AG08396 (cell line): ENCODE measurements at places on chromosomes 1 and 21.

GRCh38 chr1:91647061-91647460 is 146.4 kb downstream of the CDC7 start:
- DNase-seq, result no peak

- no peak for DNase-seq
Measured at GRCh38 chr1:51570063-51570710, 46.7 kb upstream of the OSBPL9 start.

DNA sequence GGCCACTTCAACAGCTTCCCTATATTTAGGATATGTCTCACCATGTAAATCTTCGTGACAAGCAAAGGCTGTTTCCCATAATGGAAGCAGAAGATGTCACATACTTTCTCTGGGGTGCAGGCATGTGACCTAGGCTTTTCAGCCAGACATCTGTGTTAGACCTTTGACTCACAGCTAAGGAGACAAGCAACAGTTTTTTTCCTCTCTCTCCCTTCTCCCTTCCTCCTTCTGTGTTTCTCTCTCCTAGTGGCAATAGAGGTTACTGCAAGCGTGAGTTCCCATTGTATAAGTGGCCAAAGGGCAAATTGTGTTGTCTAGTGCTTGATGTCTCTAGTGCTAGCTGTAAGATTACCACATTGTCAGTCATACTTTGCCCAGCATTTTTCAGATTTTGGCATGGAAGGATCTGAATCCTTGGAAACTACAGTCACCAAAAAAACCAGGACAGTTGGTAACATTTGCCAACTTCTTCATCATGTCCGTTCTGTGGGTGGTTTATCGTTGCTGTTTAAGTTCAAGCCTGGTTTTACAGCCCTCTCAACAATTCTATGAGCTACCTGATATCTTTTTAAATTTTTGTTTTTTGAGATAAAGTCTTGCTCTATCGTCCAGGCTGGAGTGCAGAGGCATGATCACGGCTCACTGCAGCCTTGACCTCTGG is 44.4 kb upstream of the RABGAP1L start:
- DNase-seq, result peak; percentile 18

- DNase-seq, result no peak
Measured at GRCh38 chr1:75035536-75035935, 98.7 kb upstream of the LHX8 start.

DNA sequence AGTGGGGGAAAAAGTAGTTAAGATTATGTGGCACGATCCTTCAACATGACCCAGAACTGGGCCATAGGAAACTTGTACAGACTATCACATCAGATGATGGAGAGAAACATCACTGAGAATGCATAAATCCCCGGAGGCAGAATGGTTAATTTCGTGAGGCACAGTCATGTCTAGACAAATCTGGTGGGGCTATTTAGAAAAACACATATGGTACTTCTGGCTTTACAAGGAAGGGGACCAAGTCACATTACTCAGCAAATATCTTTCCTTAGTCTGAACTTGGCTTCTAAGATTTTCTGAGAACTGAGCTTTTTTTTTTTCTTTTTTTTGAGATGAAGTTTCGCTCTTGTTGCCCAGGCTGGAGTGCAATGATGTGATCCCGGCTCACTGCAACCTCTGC is 9.2 kb upstream of the UQCRHL start:
- DNase-seq, result no peak

DNA sequence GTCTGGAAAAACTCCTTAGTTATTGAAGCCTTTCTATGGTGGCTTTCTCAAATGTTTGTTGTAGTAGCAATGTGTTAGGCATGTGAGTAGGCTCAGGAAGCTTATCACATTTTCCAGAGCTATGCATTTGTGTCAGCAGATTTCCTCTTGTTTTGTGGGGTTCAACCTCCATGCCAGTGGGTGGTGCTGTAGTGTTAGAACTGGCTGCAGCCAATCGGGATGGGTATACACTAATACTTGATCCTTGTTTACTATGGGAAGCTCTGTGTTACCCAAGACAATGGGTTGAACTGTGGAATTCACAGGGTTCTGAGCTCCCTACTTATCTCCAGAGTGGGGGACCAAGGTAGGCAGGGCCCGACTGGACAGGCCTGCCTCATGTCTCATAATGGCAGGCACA is 348.5 kb upstream of the ADAMTS5 start:
- no peak for DNase-seq

DNA sequence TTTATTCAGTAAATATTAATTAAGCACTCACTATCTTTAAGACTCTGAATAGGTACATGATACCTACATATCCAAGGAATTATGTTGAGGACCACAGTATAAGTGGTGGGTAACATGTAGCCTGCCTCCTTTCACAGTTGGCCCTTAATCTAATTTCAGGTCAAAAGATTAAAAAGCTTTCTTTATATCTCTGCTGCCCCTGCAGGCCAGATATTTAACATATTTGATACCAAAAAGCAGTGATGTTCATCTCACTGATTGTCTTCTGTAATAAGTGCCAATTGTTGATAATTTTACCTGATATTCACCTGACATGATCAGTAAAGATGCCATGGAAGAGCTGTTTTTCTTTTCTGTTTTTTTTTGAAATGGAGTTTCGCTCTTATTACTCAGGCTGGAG is 36.5 kb downstream of the RLF start:
- no peak for DNase-seq

DNA sequence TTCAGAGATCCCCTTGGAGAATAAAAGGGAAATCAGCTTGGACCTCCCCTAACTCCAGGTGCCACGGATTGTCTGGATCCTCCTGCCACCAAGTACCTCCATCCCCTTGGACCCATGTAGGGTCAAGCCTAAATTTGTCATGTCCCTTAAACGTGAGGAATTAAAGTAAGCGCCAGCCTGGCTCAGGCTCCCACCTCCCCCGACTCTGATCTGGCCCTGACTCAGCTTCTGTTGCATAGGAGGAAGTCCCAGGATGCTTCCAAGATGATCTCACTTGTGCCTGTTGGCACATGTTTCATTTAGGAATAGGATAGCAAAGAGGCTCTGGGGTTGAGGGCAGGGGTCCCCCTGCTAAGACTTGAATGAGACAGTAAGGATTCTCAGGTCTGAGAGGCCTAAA is 231.9 kb upstream of the JUN start:
- peak; percentile 62 for DNase-seq

DNA sequence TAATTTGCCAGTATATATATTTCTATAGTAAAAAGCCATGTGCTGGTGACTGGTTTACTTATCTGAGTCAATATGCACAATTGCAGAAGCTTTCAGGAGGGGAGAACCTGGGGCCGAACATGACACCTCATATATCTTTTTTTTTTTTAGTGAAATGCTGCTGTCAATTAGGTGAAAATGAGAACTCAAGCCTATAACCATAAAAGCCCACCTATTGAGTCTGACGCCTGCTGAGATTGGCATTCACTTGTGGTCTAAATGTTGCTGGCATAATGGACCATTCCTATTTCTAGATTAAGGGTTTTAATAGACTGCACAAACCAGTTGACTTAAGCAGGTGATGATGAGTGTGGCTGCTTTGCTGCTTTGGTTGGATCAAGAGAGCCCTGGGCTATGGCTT is 10.8 kb downstream of the NTMT2 start:
- no peak for DNase-seq

GRCh38 chr1:177571485-177572076 is 398.3 kb downstream of the SEC16B start:
- no peak for DNase-seq

DNA sequence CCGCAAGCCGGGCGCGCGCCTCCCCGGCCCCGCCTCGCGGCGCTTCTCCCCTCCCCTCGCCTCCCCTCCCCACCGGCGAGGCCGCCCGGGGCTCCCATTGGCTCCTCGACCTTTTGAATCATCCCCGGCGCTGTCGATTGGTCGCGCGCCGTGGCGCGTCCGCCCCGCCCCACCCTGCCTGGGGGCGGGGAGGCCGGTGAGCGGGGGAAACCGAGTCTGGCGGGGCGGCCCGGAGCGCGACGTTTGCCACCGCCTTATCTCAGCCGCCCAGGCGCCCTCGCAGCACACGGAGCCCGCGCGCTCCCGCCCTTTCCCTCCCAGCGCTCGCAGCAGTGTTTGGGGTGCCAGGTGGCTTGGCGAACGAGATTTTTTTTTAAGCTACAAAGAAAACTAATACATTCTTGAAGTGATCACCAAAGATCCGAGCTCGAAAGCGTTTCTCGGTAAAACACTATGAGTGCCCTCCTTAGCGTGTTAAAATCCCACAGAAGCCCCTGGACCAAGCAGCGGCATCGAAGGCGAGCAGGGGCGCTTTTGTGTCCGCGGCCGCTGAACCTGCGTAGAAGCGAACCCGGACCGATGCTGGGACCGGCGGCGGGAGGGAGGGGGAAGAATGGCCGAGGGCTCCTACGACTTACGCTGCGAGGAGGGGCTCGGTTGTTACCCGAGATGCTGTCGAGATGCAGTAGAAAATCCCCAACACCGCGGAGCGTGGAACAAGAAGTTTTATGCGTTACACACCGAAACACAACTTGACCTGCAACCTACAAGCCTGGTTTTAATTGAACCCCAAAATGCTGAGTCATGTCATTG is 436 bp upstream of the LBR start:
- peak; percentile 98 for DNase-seq

GRCh38 chr1:1117469-1117831 is 1.6 kb upstream of the C1orf159 start:
- DNase-seq, result no peak

DNA sequence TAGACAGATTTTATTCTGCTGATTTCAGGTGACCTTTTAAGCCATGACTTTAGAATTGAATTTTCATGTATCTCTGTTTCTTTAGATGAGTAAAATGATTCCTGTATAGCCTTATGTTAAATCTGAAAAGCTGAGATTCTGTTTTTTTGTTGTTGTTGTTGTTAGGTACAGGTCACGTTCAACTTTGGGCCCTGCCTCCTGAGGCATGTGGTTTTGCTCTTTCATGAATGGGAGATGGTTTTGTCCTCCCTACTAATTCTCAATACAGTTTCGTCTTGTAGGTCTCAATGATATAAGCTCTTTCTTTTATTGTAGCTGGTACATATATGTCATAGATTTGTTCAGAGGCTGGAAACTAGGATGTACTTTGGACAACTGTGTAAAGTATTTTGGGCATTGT is 79.6 kb downstream of the CDC14A start:
- no peak for DNase-seq

DNA sequence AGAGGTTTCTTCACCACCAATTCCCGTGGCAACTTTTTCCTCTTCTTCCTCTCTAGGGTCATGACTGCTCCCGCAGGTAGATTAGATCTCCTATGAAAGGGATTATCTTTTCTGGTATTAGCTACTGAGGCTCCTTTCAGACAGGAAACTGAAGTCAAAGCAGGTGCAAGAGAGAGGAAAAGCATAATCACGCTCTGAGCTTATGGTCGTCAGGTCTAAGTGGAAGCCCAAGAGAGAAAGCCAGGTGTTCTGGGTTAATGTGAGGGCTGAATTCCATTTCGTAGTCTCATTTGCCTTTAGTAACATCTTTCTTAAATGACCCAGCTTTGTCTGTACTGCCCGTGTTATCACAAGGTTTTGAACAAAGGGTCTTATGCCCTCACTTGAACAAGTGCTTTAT is 8.3 kb upstream of the MAP3K21 start:
- DNase-seq, result no peak
